Left lung (tissue), 14 donors: ENCODE measurements at places on chromosomes 7 and 10.

GRCh38 chr7:130147710-130148325 is 57.4 kb downstream of the TMEM209 start:
- no peak for DNase-seq

DNA sequence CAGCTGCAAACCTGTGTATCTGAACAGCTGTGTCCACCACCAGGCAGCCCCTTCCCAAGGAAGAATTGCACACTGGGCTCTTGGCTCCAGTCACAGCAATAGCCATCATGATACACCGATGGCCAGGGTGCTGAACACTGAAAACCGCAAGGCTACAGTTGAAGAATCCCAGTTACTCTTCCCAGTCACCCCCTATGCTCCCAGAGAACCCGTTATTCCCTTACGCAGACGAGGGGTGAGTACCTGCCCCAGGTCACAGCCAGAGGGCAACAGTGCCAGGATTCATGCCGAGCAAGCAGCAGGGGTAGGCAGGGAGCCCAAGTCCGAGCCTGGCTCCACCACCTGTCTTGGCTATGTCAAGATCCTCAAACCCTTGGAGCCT is 57.8 kb downstream of the RASGEF1A start:
- no peak for DNase-seq

GRCh38 chr7:94410413-94411187 is 15.9 kb downstream of the COL1A2 start:
- no peak for DNase-seq

DNA sequence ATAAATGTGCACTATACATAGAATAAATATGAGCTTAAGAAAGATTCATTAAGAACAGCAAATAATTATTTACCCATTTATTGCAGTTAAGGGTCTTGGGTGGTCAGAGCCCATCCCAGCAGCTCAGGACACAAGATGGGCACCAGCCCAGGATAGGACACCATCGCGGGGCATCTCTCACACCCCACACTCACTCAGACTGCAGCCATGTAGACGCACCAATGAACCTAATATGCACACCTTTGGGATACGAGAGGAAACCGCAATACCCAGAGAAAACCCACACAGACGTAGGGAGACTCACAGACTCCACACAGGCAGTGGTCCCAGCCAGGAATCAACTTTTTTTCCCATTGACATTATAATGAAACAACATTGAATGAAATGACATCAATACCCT is 36.0 kb downstream of the CARD11 start:
- no peak for DNase-seq

GRCh38 chr7:140403878-140404564 is at the start of gene RAB19:
Gene RAB19, plus strand, starts transcription at chr7:140404058. Its CDS starts 3,589 bp downstream, at chr7:140407647.
- peak; percentile 16 for DNase-seq

- DNase-seq, result no peak
Measured at GRCh38 chr7:2985866-2986265, 57.8 kb downstream of the CARD11 start.

DNA sequence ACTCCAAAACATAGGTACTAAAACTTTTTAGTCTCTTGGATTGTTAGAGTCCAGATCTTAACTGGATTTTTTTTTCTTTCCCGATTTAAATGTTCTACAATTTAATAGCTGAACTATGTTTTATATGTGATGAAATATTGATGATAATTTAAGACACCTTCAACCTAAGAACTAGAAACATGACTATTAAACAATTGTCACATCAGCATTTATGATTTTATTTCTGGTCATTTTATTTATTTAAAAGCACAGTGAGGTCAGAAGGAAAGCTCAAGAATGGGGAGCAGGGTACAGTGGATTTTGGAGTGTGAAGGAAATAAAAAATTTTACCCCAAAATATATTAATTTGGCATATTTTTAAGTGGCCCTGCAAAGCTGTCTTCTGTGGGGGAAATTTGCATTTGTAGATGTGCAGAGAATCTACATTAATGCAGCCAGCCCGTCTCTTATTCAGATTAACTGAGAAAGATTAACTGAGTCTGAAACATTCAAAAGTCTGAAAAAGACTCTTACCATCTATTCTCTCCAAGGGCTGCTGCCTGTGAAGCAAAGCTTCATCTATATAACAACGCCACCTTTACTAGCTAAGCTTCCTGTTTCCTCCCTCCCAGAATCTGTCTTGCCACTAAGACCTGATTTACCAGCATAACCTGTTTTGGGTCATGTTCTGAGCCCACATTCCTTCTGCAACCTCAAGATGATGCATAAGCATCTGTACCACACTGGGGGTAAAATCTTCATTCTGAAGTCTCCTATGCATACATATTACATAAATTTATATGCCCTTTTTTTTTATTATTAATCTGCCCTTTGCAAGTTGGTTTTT is 86.4 kb downstream of the TMEM106B start:
- no peak for DNase-seq

DNA sequence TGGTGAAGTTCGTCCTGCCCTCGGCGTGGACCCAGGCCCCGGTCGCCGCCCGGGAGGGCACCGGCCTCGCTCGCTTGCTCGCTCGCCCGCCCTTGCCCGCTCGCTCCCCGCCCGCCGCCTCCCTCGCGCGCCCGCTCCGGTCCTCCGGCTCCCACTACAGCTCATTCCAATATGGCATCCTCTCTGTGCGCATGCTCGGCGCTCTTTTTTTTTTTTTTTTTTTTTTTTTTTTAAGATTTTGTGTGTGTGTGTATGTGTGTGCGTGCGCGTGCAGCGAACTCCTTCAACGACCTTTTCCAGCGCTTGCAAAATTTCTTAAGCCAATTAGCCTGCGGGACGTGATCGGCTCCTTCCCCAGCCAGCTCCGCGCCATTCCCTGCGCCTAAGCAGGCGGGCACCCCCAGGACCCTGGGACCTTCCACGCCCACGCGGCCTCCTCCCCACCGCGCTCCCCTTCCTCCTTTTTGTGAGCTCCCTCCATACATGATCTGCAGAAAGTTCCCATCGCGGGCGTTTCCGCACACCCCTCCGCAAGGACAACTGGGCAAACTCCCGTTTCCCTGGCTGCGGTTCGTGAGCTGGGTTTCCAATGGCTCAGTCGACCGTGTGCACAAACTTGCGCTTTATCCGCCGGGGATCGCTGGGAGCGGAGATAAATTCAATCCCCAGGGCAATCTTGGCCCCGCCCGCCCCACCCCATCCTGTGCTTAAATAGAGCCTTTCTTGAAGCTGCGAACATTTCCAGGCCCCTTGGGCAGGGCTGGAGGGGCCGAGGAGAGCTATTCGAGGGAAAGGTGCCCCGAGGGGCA is at the start of gene SFMBT2:
Gene SFMBT2 (minus strand): TSS at position 173 of the 809 bp plus-strand sequence. CDS start 29,136 bp downstream, outside the sequence.
- peak; percentile 87 for DNase-seq

GRCh38 chr7:80298201-80298600 is 163.6 kb downstream of the GNAI1 start:
- no peak for DNase-seq

- DNase-seq, result no peak
Measured at GRCh38 chr7:32870298-32870697, 21.3 kb downstream of the KBTBD2 start.

DNA sequence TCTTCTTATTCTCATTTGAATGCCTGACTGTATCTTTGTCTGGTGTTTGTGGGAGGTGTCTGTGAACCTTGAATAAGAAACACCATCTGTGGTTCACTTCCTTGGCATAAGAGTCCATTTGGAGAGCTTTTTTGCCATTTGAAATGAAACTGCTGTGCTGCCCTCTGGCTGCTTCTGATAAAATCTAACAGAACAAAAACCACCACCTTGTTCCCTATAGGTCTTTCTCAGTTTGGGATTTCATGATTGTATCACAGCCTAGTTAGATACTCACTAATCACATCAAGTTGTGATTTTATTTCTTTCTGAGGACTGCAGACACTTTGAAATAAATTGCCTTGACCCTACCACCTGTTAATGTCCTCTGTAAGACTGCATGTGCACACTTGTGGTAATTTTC is 102.7 kb upstream of the FAM13C start:
- no peak for DNase-seq

DNA sequence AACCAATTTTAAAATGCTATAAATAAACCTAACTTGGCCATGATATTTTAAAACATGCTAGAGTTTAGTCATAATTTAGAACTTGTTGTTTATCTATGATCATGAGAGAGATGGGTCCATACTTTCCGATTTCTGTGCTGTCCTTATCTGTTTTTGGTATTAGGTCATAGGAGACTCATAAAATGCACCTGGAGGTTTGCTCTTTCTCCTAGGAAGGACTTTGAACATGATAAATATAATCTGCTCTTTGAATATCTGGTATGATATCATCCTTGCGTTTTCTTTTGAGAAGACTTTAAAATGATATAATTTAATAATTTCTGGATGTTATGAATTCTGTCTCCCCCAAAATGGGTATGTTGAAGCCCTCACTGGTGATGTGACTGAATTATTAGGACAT is 9.0 kb upstream of the ANTXRL start:
- no peak for DNase-seq

DNA sequence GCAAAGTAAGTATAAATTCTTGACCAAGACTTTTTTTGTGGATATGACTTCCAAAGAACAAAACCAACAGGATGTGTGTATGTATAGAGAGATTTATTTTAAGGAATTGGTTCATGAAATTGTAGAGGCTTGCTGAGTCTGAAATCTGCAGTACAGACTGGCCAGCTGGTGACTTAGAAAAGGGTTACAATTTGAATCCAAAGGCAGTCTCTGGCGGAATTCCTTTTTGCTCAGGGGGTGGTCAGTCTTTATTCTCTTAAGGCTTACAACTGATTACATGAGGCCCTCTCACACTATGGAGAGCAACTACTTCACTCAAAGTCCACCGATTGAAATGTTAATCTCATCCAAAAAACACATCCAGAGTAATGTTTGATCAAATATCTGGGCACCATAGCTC is 100.1 kb upstream of the IMMP2L start:
- DNase-seq, result no peak

GRCh38 chr10:49212076-49212475 is 23.9 kb upstream of the TMEM273 start:
- DNase-seq, result no peak

DNA sequence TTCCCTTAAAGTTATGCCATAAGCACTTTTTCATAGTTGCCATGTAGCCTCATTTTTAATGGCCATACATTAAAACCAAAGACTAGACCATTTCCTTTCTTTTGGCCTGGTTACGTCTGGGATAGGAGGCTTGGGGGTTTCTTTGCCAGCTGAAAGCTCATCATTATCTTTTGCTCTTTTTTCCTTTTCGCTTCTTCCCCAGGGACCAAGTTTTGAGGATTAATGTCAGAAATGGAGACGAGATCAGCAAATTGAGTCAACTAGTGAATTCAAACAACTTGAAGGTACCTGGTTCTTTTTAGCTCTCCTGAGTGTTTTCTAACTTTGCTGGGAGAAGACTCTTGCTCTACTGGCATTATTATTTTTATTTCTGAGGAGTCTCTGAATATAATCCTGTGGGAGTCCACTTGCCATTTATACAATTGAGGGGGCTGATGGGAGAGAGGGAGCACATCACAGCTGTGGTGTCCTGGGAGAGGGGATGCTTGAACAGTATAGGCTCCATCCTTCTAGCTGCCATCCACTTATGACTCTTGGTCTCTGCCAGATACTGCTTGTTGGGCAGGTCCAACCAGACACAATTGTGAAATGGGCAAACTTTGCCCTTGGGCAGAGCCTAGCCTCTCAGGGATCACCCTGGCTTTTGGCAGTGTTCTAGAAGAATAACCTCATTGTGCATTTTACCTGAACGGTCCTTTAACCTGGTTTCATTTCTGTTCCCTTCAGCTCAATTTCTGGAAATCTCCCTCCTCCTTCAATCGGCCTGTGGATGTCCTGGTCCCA is 5.8 kb downstream of the CPA4 start:
- DNase-seq, result no peak

DNA sequence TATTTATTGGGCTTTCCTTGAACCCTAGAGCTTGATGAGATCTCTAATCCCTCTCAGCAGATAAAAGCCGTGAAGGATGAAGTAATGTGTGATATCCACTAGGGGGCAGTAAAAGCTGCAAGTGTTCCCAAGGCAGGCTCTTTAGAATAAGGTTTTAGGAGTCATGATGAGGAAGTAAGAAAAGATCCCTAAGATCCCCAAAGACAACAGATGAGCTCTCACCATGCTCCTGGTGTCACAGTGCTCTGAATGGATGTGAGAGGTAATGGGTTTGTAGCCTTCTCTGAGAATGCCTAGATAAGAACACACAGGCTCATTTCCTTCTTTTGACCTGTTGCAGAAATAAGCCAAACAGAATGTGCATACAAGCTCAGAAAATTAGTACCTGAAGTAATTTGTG is 70.4 kb upstream of the ITPRID1 start:
- DNase-seq, result no peak

DNA sequence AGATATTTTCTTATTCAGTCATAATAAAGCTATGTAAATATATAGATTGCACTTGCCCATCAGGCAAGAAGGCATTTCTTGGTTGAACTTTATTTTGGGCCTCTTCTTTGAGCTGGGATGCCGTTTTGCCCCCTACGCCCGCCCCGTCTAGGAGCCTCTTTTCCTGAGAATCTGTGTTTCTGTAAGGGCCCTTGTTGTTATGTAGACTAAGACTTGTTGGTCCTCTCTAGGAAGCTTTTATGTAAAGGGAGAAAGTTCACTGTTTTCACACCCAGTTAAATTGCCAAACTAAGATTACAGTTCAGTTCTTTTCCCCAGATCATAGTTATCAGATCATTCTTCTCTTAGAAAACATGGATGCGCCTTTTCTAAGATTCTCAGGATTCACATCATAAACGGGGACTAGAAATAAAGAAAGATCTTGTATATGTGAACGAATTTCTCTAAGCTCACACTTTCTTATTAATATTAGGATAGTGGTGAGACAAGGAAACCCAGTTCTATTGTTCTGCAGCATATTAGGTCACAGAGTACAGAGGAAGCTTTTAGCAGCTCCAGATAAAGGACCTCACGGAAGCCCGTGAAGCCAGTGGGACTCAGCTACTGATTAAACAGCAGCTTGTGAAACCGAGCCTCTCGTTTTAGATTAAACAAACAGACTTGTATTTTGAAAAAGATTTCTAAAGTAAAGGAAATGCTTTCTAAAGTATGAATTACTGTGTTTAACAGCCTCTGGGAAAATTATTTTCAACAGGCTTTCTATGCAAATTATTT is 3.8 kb downstream of the LMTK2 start:
- DNase-seq, result no peak

DNA sequence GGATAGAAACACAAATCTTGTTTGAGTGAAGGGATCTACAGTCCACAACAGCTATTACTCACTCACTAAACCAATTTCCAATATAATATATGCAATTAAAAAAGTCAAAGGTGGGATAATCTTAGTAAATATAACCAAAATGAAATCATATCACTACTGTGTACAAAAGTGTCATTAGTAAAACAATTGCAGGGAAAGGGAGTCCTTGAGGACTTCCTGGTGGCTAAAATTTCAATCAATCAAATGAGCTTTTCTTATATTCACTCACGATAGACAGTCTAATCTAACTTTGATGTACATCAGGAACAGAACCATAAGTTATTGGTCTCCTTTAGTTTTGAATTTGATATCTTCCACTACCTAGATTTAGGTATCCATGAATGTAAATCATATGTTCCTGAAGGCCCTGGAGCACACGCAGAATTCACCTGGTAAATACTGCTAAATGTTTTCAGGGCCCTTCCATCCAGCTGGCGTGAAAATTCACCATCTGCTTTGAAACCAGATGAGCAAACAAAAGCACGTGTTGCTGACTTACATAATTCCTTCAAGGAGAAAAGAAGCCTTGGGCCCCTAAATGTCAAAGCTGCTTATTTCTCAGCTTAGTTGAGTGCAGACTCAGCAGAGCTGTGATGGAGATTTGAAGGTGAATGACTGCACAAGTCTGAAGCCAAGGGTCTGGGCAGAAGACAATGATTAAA is 159.3 kb upstream of the TMEM196 start:
- DNase-seq, result no peak
